ENCODE measurements at places on chromosomes 7 and 10.
A peak's percentile ranks its signal among the peaks of the same experiment; 100 is the strongest.

- DNase-seq: no peak
These were observed 111.3 kb upstream of the TNS3 start for GRCh38 chr7:47693216-47693615.

DNA sequence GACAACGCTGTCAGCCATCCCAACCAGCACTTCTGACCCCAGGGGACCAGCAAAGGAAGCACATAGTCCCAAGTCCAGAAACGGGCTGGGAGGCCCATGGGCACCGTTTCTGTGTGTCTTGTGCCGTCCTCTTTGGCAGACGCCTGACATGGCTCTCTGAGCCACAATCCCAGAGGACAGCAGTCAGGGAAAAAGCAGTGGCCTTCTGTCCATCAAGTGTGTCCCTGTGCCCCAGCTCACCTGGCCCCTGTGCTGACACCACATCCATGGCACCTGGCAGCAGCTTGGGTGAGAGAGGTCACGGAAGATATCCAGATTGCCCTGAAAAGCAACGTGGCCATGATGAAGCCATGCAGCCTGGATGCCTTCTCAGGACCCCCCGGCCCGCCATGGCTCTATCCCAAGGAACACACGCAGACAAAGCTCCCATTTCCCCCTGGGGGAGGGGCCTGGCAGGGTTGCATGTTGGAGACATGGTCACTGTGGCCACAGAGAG is 38.1 kb upstream of the ANTXRL start:
- DNase-seq: no peak

- DNase-seq: no peak
These were observed 23.3 kb upstream of the PDGFA start for GRCh38 chr7:542713-543500.

DNA sequence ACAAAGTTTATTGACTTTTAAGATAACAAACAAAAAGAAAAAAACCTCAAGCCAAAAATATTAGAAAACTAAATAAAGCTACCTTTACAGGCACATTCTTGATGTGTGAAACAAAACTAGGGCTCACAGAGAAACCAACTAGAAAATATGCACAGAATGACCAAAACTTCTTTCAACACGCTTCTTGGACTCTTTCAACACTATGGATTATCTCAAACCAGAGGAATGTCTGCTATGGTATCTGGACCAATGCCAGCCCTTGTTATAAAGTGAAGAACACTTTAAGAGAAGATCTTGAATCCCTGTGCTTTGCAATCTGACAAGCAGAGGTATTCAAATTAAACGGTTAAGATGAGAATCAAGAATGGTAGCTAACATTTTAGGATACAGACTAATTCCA is 76.6 kb downstream of the DNAJC1 start:
- no peak for DNase-seq

DNA sequence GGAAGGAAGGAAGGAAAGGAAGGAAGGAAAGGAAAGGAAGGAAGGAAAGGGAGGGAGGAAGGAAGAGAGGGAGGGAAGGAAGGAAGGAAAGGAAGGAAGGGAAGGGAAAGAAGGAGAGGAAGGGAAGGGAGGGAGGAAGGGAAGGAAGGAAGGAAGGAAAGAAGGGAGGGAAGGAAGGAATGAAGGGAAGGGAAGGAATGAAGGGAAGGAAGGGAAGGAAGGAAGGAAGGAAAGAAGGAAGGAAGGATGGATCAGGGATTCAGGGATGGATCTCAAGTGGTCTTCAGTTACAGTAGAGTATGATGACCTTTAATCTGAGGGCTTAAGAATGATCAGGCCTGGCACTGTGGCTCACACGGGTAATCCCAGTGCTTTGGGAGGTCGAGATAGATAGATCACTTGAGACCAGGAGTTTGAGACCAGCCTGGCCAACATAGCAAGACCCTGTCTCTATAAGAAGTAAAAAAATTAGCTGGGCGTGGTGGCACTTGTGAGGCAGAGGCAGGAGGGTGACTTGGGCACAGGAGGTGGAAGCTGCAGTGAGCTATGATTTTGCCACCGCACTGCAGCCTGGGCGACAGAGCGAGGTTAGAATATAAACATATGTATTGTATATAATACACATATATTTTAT is 760 bp upstream of the FOXK1 start:
- no peak for DNase-seq

DNA sequence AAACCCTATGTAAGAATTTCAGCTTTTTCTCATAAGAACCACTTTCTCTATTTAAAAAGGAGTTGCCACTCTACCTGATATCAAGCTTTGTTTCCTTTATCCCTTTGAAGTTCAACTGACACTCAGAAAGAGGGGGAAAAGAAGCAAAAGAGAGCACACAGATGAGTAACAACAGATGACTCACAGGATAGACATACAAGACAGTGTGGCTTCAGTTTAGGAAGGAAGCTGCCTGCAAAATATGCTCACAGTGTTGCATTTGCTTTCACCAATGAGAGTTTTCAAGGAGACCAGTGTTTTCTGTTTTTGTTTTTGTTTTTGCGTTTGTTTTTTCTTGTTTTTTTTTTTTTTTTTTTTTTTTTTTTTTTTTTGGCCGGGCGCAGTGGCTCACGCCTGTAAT is 1181.6 kb downstream of the DNAJB9 start:
- no peak for DNase-seq

- DNase-seq: peak; percentile 28
These were observed 689 bp upstream of the SMARCD3 start for GRCh38 chr7:151249034-151249731.

- DNase-seq: no peak
These were observed 2.6 kb upstream of the EGFR start for GRCh38 chr7:55016061-55016745.

GRCh38 chr7:48031111-48031510 is 2.2 kb upstream of the SUN3 start:
- DNase-seq: no peak

- no peak for DNase-seq
These were observed 19.5 kb downstream of the ATP6V1F start for GRCh38 chr7:128882134-128882533.

GRCh38 chr10:87578842-87579401 is 74.2 kb downstream of the MINPP1 start:
- DNase-seq: no peak

GRCh38 chr10:96714031-96714590 is 6.2 kb downstream of the PIK3AP1 start:
- no peak for DNase-seq

DNA sequence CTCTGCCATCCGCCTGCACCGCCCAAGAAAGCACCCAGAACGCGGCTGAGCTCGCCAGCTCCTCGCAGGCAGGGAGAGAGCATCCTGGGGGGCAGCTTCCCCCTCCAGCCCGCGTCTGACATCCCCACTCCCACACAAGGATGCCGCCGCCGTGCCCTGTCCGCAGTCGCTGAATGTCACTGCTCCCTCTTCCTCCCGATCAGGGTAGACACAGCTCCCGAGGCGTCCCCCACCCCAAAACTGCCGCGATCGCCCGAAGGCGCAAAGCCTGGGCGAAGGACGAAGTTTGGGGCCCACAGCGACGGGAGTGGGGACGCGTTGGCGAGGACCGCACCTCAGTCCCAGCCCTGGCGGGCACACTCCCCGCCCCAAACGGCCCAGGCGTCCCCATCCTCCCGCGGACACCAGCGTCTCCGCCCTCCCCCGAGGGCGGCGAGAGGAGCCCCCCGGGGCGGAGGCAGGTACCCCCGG is 1.5 kb upstream of the KAT6B start:
- peak; percentile 11 for DNase-seq

GRCh38 chr7:133827707-133828623 is 299.2 kb upstream of the LRGUK start:
- no peak for DNase-seq

DNA sequence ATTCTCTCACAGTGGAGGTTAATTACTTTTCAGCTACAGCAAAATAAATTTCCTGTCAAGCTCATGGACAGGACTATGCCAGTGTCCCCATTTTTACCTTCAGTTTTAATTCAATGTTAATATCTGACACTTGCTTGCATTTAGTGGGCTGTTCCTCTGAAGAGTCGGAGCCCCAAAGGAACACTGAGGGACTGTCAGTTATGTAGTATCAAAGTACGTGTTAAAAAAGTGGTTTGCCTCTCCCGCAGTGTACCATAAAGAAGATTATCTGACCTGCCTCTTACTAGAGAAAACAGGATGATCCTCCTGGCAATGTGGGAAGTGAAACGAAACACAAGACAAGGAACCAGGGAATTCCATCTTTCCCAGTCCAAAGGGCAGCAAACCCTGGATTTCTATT is 1010.9 kb upstream of the PHF14 start:
- DNase-seq: no peak

- no peak for DNase-seq
These were observed 283.2 kb upstream of the CELF2 start for GRCh38 chr10:10734356-10735064.

- DNase-seq: no peak
These were observed 106.5 kb upstream of the FZD1 start for GRCh38 chr7:91157579-91158320.

DNA sequence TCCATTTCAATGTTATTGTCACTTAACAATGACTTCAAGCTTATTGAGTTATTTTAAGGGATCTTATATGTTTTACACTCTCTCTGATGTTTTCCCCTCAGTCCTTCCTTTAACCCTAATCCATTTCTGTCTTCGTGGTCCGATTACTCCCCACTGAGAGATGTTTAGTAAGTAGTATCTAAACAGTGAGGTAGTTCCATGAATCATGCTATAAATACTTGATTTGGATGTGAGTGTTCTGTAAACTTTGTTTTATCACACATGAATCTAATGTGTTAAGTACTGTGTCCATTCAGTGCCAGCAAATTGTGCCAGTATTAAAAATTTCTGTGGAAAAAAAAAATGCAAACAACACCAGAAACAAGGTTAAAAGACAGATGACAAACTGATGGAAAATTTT is 18.6 kb downstream of the RPP30 start:
- no peak for DNase-seq

- DNase-seq: no peak
These were observed 331.4 kb downstream of the ELMO1 start for GRCh38 chr7:37117292-37117691.

DNA sequence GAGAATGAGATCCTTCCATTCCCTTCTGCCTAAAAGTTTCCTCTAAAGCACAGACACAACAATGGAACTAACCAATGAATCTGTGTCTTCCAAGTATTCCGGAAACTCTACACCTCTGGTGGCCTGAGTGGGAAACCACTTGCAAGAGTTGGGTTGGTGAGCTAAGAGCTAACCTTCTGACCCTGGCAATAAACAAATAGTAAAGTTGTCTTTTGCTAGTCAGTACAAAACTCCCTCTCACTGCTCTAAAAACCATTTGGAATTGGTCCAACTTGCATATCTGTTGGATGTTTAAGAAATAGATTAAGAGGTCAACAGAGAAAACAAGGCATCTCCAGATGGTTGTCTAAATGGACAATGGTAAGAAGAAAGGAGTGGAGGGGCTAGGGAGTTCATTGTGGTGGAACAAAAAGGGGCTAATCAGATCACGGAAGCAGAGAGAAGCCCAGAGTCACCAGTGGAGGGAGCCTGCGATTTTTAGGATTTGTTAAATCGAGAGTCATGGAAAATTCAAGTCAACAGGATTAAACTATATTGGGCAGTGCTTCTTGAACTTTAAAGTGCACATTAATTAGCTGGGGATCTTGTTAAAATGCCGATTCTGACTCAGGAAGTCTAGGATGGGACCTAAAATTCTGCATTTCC is 192.3 kb downstream of the EVX1 start:
- DNase-seq: no peak

DNA sequence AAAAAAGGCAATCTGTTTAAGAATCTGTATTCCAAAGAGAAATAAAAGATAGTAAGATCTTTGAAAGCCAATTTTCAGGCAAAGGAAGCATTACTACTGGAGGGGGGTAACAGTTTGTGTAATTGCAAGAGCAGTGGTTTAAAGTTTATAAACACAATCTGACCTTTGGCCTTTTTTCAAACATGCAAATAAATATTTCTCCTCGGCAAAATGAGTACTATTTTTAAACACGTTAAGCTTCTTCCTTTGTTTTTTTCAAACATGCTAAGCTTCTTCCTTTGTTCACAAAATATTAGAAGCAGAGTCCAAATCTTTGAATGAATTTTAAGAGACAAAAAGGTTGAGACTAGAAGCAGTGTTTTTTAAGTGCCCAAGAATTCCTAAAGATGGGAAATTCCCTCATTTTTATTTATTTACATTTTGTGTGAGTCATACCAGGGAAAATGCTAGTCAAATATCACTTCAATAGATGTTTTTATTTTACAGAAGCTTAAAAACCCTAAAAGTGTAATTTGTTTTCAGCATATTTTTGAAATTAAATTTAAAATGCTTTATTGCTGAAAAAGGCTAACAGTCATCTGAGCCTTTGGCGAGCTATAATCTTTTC is 229.3 kb downstream of the GPR37 start:
- no peak for DNase-seq

All from CD4-positive, alpha-beta T cell treated with Interferon gamma for 1 hour (primary cell).